ENCODE measurements at places on chromosomes 2 and 18.
A peak's percentile ranks its signal among the peaks of the same experiment; 100 is the strongest.

GRCh38 chr2:220224691-220225543 lies 597.5 kb downstream of the SLC4A3 start:
- DNase-seq: peak; percentile 88

GRCh38 chr2:188610827-188611226 lies 319.2 kb downstream of the GULP1 start:
- no peak for DNase-seq

GRCh38 chr2:170106102-170106840 lies 71.7 kb upstream of the MYO3B start:
- no peak for DNase-seq

- no peak for DNase-seq
Measured at GRCh38 chr18:8949206-8949605, 153.3 kb upstream of the NDUFV2 start.

GRCh38 chr18:74793746-74794145 lies 196.1 kb downstream of the ZNF407 start:
- DNase-seq: no peak

GRCh38 chr2:134244086-134244485 lies 9.8 kb upstream of the MGAT5 start:
- DNase-seq: no peak

- DNase-seq: no peak
Measured at GRCh38 chr18:58375051-58375450, 253.8 kb downstream of the ALPK2 start.

DNA sequence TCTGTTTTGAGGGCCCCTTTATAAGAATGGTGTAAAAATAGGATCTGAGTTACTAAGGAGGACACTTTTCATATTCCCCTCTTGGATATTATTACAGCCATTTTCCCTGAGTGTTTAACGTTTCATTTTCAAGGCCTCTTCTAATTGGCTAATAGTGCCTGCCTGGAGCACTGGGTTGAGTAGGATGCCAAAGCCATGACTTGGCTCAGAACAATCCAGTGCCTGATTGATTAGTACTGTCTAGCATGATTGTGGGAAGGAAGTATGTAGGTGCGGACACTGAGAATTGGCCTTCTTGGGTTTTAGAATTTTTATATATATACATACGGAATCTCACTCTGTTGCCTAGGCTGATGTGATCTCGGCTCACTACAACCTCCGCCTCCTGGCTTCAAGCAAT lies 66.1 kb downstream of the NAB1 start:
- DNase-seq: no peak

DNA sequence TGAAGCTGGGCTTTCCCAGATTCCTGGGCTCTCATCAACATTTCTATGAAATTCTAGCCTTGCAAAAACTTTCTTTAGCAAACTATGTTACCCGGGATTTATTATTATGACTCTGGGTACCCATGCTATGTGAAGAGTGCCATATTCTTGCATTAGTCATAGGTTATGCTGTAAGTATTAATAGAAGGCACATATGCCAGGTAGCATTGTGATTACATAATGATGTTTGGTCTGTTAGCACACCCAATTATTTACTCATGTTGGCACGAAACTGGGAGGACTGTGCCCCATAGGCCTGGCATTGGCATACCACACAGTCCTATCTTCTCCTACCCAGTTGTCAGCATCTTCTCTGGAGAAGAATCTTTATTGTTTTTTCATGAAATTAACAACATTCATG lies 171.0 kb downstream of the SLC4A3 start:
- DNase-seq: no peak

DNA sequence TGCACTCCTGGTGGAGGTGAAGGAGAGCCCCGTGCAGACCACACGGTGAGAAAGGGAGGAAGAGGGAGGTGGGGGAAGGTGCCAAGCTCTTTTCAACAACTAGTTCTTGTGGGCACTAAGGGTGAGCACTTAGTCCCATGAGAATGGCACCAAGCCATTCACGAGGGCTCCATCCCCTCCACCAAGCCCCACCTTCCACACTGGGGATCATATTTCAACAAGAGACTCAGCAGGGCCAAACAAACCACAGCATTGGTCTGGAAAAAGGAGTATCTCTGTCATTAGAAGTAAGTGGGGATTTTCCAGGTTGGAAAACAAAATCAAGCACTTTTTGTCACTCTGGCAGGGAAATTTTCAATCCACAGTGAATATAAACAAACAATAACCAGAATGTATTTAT lies 38.4 kb downstream of the ZAP70 start:
- DNase-seq: no peak

DNA sequence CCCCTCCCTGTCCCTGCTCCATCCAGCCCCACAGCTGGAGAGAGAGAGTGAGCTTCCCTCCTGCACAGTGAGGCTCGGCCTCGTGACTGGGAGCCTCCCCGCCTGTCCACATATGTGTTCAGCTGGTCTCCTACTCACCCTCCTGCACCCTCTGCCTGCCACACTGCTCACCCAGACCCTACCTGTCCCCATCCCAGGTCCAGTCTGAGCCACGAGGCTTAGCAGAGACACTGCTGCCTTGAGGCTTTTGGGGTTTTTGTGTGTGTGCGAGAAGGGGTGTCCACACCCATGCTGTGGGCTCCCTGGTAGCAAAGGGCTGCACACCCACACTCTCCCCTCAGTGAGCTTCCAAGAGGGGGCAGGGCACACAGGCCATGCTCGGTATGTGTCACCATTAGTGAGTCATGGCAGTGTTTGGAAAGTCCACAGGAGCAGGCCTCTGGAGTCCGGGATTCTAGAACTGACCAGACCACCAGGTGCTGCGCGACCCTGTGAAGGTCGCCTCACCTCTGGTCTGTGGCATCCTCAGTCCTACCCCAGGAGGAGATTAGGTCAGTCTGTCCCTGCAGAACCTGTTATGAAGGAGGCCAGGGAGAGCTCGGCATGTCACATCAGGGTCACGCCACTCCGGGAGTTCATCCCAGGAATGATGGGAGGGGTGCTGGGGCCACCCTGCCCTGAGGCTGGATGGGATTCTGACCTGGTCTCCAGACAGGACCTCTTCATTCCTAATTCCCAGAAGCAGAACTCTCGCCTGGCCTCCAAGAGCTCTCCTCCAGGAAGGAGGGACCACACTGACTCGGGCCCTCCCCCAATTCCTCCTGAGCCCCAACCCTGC lies 39.9 kb upstream of the SMAD7 start:
- DNase-seq: no peak

DNA sequence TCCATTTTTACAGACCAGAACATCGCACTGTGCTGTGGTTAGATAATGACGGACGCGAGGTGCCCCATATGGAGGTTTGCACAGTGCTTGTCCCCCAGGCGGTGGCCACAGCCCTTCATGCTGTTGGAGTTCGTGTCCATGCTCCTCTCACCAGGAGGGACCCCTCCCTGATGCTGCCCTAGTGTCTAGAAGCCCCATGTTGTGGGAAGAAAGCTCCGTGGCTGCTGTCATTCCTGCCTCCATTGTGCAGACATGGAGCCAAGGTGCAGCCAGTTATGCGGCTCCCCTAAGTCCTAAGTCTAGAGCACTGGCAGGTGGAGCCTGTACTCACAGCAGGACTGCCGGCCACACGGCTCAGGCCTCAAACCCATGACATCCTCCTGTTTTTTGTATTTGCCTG lies 464.9 kb downstream of the EIPR1 start:
- no peak for DNase-seq

DNA sequence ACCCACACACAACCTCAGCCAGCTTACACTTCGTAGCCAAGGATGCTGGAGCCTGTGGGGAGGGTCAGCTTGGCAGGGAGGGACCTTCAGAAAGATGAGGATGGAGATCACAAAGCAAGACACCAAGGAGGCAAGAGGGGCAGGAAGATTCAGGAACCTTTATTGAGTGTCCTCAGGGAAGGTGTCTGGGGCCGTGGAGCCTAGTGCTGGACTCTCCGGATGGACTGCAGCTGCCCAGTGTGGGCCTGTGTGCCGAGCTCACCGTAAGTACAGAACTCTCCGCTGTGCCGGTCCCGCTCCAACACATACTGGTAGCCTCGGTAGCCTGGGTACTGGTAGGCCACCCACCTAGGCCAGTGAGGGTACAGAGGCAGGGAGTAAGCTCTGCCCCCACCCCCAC lies 3.2 kb downstream of the CRYBA2 start:
- no peak for DNase-seq

- peak; percentile 10 for DNase-seq
Measured at GRCh38 chr2:133262893-133263292, 305.4 kb downstream of the NCKAP5 start.

DNA sequence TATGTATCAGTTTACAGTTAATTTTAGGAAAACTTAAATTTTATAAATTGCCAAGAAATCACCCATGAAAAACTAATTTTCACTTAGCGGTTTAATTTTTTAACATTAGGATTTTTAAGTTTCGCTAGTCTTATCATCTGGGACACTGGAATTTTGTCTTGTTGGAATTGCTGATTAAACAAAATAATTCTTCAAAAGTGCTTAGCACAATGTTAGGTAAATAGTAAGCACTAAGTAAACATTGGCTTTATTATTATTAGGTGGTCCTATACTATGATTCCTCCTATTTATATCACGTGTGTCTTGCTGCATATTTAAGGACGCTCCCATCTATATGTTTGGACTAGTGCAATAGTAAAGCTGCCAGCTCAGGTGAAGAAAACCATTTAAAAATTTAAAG lies 54.6 kb upstream of the MAP4K3 start:
- no peak for DNase-seq

GRCh38 chr2:231891514-231891905 lies 34.7 kb downstream of the NPPC start:
- DNase-seq: no peak

- no peak for DNase-seq
Measured at GRCh38 chr2:13537771-13538349, 821.1 kb downstream of the TRIB2 start.

GRCh38 chr18:14093307-14093915 lies 38.8 kb downstream of the ZNF519 start:
- no peak for DNase-seq

DNA sequence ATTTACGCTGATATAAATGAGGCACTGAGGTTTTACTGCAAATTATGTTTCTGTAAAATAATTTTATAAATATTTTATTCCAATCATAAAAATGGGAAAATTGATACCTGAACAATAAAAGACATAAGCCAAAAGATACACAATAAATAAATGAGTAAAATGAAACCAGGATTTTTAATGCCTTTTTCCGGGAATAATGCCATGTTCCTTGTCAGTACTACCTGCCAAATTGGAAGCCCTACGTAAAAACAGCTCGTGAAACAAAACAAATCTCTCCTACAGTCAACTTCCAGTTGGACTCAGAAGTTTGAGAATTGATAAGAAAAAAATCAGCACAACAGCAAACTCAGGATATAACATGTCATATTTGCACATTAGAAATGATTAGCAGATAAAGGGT lies 18.0 kb downstream of the GALNT3 start:
- DNase-seq: no peak

Data from AG09309 (cell line).